ENCODE measurements at places on chromosomes 11 and 22.

- DNase-seq, result no peak
Observed at GRCh38 chr11:14414470-14415461, 55.8 kb upstream of the RRAS2 start.

DNA sequence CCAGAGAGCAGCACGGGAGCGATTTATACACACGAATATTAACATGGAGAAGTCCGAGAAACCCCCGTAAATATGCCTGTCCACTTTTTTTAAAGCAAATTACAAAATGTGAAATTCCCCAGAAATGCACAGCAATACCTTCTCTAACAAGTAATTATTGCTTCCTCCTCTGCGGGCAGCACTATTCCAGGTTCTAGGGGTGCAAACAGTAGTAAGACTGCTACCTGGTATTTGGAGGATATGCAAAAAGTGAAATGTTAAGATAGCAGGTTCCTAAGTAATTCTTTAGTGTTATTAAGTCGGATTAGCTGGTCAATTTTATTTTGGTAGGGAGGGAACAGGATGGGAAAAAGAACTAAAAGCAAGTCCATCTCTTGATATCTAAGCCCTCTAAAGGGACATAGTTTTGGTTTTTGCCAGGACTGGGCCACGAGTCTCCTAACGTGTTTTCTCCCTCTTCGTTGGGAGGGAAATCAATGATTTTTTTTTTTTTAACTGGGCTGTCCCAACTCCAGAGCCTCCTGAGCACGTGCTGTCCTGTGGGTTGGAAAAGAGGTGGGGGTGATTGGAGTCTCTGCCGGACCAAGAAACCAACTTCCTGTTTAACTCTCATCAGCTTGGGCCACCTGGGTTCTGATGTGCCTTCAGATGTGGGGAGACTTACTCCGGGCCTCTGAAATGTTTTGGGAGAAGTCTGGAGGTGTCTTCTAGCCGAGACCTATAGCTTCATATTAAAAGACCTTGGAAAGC, 1.7 kb upstream of the XBP1 start:
- DNase-seq, result no peak

GRCh38 chr22:36860821-36861659, at the start of gene NCF4:
TSS of gene NCF4 (plus strand) at chr22:36861006. CDS start at chr22:36861172, 166 bp downstream.
- no peak for DNase-seq

GRCh38 chr11:120134106-120134930, 3.6 kb downstream of the TRIM29 start:
- no peak for DNase-seq

DNA sequence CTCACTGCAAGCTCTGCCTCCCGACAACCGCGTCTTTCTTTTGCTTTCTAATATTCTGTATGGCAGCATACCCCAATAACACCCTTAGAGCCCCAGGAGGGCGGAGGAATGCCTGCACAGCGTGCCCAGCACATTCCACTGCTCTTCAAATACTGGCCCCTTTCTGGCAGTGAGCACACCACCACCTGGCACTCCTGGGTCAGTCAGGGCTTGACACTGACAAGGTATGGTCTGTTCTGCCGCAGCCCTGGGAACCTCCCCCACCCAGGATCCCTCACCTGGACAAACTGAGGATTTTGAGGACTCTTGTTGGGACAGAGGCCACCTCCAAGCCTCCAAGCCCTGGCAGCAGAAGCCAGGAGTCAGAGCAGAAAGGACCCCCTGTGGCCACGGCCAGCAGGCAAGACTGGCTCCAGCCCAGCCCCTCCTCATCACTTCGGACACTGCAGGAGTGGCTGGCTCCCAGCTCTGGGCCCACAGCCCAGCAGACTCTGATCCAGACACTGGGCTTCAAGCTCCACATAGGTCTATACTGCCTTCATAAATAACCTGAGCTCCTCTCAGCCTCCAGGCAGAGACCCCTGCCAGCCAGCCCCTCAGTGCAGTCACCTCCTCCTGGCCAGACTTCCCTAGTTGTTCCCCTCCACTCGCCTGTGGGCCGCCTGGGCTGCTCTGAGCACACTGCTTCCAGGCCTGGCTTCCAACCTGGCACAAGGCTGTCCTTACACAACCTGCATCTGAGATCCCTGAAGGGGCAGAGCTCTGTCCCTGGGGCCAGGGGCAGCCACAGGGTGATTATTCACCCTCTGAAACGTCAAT, 14.5 kb downstream of the CARS1 start:
- DNase-seq, result no peak

All from left renal cortex interstitium (tissue), 4 donors.